ENCODE measurements at places on chromosomes 4 and X. TPM values are rescaled to one million over a fixed set of nuclear protein-coding genes. Genes with fewer than 3 reads are reported as not detected.

The SLC49A3 gene
- total RNA-seq = 0.74 TPM

The BMP3 gene
- total RNA-seq = not detected

The MAGEB17 gene
- not detected for total RNA-seq

- H3K27me3 ChIP-seq = peaks cover 9% of the 10 kb centered on the region
- H3K4me3 ChIP-seq = no peak overlapping the region
- no peak for DNase-seq
- no peaks in the 10 kb centered on the region for H3K36me3 ChIP-seq
- no peaks in the 10 kb centered on the region for H3K4me1 ChIP-seq
Measured at GRCh38 chr4:119151161-119151560, 15.5 kb downstream of the MYOZ2 start.

- H3K27ac ChIP-seq = no peak overlapping the region
- no peak overlapping the region for H3K4me3 ChIP-seq
- H3K27me3 ChIP-seq = peaks cover 8% of the 10 kb centered on the region
Measured at GRCh38 chr4:123599061-123599919, 202.7 kb downstream of the SPRY1 start.

GRCh38 chr4:113641025-113641431 lies 120.5 kb downstream of the CAMK2D start:
- no peak overlapping the region for H3K27ac ChIP-seq
- no peak overlapping the region for H3K4me3 ChIP-seq
- H3K4me1 ChIP-seq = peaks cover 54% of the 10 kb centered on the region

DNA sequence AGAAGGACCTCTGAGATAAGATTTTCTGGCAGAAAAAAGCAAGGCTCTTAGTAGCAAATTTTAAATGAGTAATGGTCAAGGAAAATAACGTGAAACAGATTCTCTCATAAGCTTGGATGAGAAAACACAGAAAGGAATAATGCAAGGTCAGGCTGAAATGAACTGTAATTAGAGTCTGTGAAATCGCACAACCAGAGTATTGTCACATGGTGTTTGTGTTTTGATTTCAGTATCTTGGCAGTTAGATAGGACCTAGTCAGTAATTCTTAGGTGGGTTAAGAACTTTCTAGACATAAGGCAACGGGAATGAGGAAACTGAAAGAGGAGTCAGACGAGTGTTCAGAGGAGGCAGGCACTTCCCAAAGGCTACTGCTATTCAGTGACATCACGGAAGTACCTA lies 34.6 kb downstream of the LIMCH1 start:
- no peaks in the 10 kb centered on the region for H3K4me1 ChIP-seq
- H3K36me3 ChIP-seq = no peaks in the 10 kb centered on the region
- no peak overlapping the region for H3K4me3 ChIP-seq

DNA sequence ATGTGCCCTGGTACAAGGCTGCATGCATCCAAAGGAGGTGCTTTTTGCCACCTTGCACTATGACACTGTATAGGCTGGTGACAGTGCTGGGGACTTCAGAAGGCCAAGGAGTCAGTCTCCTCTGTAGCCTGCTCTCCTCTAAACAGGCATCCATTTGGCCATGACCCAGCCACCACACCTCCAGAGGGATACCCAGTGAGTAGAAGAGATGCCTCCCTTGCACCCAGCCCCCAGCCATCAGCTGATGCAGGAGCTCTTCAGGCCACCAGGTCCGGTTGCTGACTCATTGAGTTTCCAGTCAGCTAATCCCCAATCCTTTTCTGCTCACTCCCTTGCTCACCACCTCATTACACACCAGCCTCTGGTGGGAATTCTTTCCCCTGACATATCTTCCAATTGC lies 99.8 kb downstream of the PJA1 start:
- H3K4me1 ChIP-seq = no peaks in the 10 kb centered on the region
- no peak overlapping the region for H3K27ac ChIP-seq
- no peaks in the 10 kb centered on the region for H3K27me3 ChIP-seq
- no peaks in the 10 kb centered on the region for H3K36me3 ChIP-seq
- no peak for DNase-seq

DNA sequence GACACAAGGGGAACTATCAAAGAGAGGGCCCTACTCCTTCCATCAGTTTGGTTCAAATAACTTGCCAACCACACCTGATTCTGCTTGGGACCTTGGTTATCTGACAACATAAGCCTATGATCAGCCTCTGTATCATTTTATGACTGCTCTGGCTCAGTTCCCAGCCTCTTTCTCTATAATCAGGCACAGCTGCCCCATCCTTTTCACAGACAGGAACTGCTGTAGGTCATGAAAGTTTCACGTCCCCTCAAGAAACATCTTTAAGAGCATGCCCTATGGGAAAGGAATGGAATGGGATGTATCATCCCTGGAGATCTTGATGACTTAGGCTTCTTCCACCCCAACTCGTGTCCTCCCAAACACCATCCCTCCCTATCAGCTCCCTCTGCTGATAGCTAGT lies 243.4 kb downstream of the AR start:
- H3K36me3 ChIP-seq = no peaks in the 10 kb centered on the region
- no peak for DNase-seq
- H3K4me1 ChIP-seq = no peaks in the 10 kb centered on the region
- no peak overlapping the region for H3K4me3 ChIP-seq

GRCh38 chr4:181488926-181489325 lies 754.3 kb upstream of the TENM3 start:
- no peak overlapping the region for H3K27ac ChIP-seq
- H3K4me1 ChIP-seq = no peaks in the 10 kb centered on the region
- no peaks in the 10 kb centered on the region for H3K36me3 ChIP-seq
- H3K4me3 ChIP-seq = no peak overlapping the region
- DNase-seq = no peak

DNA sequence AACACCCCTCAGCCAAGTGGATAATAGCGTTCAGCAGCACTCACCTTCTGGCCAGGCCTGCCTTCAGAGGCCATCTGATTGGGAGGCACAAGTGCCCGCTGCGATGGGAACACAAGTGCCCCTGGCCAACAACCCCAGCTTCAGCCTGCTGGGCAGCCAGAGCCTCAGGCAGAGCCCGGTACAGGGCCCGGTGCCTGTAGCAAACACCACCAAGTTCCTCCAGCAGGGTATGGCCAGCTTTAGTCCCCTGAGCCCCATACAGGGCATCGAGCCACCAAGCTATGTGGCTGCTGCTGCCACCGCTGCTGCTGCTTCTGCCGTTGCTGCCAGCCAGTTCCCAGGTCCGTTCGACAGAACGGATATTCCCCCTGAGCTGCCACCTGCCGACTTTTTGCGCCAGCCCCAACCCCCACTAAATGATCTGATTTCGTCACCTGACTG lies 55.9 kb upstream of the MTM1 start:
- H3K27me3 ChIP-seq = peaks cover 7% of the 10 kb centered on the region
- DNase-seq = no peak
- no peaks in the 10 kb centered on the region for H3K4me1 ChIP-seq
- no peak overlapping the region for H3K4me3 ChIP-seq

DNA sequence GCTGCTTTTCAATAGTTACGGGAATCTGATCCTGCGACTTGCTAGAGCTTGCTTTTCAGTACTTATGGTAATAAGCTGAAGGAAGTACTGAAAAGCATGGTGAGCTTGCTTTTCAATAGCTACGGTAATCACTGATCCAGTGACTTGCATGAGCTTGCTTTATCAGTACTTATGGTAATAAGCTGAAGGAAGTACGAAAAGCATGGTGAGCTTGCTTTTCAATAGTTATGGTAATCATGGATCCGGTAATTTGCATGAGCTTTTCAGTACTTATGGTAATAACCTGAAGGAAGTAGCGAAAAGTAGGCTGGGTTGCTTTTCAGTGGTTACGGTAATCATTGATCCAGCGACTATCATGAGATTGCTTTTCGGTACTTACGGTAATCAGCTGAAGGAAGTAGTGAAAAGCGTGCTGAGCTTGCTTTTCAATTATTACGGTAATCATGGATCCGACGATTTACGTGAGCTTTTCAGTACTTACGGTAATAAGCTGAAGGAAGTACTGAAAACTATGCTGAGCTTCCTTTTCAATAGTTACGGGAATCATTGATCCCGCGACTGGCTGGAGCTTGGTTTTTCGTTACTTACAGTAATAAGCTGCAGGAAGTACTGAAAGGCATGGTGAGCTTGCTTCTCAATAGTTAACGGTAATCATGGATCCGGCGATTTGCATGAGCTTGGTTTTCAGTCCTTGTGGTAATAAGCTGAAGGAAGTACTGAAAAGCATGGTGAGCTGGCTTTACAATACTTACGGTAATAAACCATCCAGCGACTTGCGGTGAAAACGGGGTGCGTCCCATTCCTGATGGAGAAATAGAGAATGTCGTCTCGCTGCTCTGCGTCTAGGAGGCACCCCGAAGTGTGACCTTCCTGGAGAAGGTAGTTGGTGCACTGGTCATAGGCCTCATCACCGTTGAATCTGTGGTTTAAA lies 6.5 kb downstream of the CRLF2 start:
- peak overlapping the region; percentile 43 for H3K4me3 ChIP-seq
- no peak overlapping the region for H3K27ac ChIP-seq
- peaks cover 11% of the 10 kb centered on the region for H3K36me3 ChIP-seq

DNA sequence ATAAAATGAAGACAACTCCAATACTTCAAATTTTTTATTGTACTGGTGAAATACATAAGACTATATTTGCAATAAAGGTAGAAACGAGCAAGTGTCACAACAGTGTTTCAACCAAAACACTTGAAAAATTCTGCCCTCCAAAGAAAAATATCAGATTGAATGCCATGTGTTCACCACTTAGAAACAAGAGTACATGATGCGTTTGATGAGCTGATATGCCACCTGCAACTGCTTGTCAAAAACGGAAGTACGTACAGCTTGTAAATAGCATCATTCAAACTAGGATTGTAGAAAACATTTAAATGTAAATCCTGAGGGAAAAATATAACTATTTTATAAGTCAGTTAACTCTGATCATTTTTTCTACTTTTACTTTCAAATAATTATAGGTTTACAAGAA lies 276.1 kb downstream of the ANTXR2 start:
- no peaks in the 10 kb centered on the region for H3K36me3 ChIP-seq
- H3K4me1 ChIP-seq = no peaks in the 10 kb centered on the region
- H3K27me3 ChIP-seq = no peaks in the 10 kb centered on the region

All from activated T-helper 2 cell treated with anti-CD3 and anti-CD28 coated beads, Interferon-gamma antibody, Interleukin-2, Interleukin-4, amounts not matched to agents 10 μg/mL and 5 μg/mL and 100 μg/mL, durations not matched to agents 14 hours and 24 hours and 36 hours (primary cell).